ENCODE measurements at places on chromosomes 5 and 9.

DNA sequence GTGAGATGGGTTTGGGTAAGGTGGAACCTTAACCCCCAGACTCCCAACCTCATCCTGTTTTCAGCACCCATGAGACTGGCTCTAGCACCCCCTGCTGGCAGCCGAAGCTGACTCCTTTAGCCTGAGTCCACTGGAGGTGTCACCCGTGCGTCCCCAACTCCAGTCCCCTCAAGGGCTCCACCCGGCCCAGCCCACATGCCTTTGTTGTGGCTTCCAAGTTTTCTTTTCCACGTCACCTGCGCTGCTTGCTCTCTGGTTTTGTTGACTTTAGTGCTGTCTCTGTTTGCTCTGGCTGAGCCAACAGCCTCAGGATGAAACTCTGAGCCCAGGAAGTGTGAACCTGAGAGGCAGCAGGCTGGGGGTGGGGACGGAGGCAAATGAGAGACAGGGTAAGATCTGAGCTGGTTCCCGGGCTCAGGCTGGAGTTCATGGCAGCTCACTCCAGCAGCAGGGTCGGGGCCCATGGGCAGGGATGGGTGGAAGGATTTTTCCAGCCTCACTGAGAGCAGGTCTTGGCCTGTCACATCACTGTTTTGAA lies 13.2 kb upstream of the AQP7 start:
- DNase-seq: peak; percentile 76

GRCh38 chr5:56129288-56129687 lies 103.8 kb downstream of the ANKRD55 start:
- DNase-seq: no peak

GRCh38 chr5:16592255-16592654 lies 24.5 kb downstream of the RETREG1 start:
- DNase-seq: no peak

DNA sequence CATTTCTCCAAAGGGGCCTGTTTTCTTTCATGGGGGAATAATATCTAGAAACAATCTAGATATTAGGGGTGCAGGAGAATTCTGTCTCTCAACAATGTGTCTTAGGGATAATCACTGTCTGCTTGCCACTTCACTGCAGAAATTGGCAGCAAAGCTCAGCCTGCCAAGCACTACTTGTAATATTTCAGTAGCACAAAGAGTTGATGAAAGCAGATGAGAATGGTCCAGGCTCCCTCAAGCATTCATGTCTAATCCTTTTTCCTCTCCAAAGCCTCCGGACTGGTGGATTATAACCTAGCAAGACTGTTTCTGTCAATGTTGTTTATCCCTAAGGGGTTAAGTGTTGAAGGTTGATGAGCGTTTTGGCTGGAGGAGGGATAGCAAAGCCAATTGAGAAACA lies 13.3 kb upstream of the MPDZ start:
- DNase-seq: no peak

DNA sequence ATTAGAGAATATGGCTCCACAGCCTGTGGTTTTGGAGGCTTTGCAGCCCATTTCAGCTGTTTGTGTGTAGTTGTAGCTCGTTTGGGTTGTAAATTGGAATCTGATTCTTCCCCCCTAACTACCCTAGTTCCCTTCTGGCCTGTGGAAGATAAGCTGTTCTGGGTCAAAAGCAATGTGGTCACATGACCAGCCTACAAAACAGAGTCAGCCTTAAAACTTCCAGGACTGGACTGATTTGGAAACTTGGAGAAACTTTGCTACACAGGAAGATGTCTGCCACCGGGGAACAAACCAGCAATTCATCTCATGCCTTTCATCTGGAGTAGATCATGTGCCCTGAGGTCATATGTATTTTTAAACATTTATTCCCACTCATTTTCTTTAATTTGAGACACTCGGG lies 83.8 kb downstream of the DAPK1 start:
- DNase-seq: no peak

DNA sequence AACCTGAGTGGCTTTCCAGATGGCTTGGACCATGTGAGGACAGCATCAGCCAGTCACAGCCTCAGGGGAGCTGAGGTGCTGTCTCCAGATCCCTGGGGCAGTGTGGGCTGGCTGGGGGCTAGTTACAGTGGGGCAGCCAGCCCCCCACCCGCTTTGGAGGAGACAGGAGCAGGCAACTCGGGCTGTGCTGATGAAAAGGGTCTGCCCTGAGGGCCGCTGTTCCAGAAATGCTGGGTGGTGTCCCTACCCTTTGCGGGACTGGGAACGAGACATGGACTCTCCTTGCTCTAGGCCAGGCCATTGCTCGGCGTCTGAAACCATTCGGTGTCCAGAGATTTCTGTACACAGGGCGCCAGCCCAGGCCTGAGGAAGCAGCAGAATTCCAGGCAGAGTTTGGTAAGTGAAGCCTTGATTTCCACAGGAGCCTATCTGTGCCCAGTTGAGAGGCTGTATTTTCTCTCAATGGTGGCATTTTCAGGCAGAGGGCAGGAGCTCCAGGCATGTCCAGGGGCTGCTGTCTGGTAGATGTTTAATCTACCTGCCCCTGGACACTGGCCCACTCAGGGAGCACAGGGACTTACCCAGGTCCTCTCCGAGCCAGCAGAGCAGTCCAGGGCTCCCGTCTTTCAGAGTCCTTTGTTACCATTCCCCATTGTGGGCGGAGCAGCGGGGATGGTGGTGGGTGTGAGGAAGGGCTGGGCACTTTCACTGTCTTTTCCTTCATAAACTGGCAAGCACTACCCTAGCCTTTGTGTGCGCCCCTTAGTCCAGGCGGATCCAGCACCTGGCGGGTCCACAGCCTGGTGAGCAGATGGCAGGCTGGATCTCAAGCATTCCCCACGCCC lies 7.2 kb downstream of the GRHPR start:
- no peak for DNase-seq

DNA sequence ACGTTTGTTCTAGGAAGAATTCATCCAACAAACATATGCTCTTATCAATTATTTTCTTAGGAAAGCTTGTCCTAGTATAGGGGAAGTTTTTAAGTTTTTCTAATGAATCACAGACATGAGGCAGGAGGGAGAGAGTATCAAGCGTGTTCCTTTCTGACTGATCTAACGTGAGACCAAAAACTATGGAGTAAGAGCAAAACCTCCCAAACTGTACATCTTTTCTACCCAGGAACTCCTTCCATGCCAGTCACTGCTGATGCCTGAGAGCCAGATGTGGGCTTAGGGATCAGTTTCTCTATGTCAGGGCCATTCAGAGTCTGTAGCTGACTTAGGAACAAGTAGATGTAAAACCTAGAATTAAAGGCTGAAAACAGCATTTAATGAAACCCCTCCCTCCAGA lies 51.7 kb upstream of the NFIB start:
- DNase-seq: no peak

DNA sequence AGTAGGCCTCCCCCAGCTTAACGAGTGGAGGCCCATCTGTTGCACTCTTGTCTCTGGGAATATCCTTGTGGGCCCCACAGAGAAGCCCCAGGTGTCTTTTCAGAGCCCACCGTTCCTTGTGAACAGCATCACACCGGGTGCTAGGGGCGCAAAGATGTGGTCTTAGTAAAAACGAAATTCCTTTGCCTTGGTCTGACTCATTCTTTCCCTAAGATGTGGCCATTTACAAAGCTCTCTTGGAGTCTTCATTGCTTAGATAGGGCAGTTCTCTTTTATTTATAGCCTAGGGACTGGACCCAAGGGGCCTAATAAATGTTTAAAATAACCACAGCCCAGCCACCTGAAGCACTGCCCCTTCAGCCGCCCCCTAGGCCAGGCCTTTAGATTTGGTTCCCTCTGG lies 52.8 kb upstream of the RPL26L1 start:
- no peak for DNase-seq

- DNase-seq: no peak
These were observed 1.3 kb downstream of the SLC1A1 start for GRCh38 chr9:4491626-4491975.

DNA sequence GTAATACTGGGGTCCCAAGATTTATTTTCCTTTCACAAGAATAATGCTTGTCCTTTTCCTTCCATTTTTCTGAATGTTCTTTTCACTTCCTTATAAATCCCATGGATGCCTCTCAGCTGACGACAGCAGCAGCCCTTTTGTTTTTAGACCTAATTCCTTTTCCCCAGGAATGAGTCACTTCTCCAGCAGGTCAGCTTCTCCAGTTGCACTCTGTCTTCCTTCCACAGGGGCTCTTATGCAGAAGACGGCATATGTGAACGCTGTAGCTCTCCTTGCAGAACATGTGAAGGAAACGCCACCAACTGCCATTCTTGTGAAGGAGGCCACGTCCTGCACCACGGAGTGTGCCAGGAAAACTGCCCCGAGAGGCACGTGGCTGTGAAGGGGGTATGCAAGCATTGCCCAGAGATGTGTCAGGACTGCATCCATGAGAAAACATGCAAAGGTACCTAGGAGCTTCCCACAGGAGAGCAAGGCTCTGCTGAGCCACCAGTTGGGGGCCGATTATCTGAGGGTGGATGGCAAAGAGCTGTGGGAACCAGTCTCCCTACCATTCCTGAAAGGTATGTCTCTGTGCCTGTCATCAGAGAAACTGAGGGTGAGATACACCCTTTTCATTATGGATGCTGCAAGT lies 72.9 kb downstream of the RFK start:
- DNase-seq: no peak

DNA sequence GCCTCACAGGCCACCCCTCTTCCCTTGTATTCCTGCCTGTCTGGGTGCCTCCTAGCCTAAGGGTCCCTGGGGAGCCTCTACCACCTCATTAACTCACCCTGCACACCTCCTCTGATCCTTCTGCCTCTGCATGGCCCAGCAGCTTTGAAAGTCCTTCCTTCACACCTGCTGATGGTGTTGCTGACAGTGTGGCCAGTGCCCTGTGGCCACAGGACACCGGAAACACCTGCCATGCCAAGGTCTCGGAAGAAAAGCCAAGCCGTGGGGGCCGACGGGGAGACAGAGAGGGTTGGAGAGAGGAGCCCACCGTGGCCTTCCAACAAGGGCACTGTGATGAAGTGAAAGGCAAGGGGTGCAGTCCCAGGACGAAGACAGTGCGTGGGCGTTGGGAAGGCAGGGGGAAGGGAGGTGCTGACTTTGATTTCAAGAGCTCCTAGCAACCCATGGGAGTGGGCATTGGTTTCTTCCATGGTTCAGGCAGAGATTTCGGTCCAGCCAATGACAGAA lies 4.1 kb downstream of the BTNL9 start:
- no peak for DNase-seq

GRCh38 chr5:136781464-136781863 lies 416.1 kb upstream of the TRPC7 start:
- no peak for DNase-seq

GRCh38 chr9:137387114-137387890 lies 35.7 kb downstream of the EXD3 start:
- no peak for DNase-seq

DNA sequence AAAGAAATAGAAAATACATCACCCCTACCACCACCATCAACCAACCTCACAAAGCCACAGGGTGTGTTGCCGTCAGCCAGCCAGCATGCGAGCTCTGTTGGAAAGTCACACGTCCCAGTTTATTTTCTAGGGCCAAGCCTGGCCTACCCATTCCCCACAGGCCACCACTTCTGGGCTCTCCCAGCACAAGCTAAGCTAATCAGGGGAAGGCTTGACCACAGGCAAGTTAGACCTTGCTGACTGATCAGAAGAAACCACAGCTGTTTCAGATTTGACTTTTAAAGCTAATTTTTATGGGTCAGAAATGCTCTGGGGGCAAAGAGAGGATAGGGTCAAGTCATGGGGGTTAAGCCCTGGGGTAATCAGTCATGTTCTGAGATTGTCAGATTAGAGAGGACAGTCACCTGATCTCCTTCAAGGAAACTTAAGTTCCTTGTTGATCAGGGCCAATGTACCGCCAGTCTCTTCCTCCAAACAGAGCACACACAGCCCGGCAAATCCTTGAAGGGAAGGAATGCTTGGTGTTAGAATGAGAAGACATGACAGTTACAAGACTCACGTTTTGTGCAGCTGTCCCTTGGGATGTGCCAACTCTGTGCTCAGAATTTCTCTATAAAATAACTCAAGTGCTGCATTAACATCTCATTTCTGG lies 7.6 kb downstream of the SHB start:
- no peak for DNase-seq

DNA sequence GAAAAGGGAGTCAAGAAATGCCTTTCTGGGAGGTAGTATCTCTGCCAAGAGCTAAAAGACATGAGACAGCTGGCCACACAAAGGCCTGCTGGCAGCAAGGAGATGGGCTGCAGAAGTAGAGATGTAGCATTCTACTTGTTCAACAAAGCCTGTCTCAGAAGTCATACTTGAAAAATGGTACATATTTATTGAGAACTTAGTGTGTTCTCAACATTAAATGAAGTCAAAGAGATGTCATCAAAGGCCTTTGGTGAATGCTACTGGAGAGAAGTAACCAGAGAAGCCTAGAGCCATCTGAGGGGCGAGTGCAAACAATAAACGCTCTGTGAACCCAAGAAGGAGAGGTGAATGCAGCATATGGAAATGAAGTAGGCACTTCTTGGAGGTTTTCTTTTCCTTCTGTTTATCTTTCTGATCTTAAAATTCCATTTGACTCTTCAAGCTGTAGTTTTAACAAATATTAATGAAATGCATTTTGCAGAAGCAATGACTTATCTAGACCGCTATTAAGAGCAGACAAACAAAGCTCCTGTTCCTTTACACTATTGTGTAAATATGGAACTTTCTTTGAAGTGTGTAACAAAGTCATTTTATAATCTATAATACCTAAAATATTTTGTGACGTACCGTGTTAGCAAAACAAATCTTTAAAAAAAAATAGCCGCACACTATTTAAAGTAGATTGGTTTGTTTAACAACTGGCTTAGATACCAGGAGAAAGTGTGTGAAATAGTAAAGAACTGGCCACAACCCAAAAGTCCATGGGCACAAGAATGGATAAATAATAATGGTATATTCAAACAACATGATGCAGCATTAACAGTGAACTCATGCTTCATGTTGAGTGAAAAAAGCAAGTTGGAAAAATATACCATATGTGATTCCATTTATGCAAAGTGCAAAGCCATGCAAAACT lies 70.2 kb downstream of the ZNF608 start:
- DNase-seq: no peak

- DNase-seq: peak; percentile 57
These were observed 603.3 kb downstream of the KIF4B start for GRCh38 chr5:155616779-155617392.
